Fibroblast of mammary gland (primary cell): ENCODE measurements at places on chromosomes 13 and 19.

- DNase-seq, result no peak
Observed at GRCh38 chr13:89113744-89114143, 1442.6 kb downstream of the SLITRK5 start.

DNA sequence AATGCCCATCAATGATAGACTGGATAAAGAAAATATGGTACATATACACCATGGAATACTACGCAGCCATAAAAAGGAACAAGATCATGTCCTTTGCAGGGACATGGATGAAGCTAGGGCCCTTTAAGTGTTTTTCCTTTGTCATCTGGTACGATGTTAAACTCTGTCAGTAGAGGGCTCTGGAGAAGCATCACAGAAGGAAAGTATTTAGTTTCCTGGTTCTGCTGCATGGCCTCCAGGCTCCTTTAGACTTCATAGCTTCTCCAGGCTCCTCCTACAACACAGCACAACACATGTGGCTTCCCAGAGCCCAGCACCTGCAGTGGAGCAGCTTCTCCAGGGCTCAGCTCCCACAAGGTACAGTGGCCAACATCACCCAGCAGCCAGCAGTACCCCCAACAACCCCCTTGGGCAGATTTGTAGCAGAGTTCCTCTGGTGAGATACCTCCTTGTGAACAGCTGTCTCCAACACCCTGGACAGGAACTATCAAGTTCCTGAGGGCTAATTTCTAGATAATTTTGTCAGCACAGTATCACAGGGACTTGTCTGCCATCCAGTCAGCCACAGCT is 63.4 kb downstream of the KCTD12 start:
- DNase-seq, result peak; percentile 69

- DNase-seq, result no peak
Observed at GRCh38 chr13:73275163-73275562, 216.4 kb downstream of the KLF5 start.

DNA sequence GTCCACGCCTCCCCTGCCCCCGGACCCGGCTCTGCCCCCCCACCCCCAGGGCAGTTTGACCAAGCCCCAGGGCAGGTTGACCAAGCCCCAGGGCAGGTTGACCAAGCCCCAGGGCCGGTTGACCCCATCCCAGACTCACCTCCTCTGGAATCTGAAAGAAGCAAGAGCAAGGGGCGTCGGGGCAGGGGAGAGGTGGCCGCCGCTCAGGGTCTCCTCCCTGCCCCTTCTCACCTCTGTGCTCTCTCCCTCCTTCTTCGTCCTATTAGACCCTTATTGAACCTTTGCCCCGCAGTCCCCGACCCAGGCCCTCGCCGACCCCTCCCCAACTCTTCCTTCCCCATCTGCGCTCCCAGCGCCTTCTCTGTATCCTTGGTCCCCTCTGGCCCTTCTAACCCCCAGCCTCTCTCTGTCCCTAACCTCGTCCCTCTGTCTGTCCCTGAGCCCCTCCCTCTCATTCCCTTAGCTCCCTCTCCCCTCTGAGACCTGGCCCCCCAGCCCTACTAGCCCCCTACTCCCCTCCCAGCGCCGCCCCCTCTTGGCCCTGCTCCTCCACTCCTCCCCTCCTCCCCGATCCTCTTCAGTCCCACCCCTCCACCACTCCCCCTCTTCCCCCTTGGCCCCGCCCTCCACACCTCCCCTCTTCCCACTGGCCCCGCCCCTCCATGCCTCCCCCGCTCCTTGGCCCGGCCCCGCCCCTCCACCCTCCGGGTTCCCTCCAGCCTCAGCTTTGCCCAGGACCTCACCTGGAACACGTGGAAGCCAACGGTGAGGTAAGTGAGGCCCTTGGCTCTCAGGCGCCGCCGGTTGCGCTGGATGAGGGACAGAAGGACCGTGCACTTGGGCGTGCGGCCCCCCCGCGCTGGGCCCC is 7.6 kb downstream of the CAPN12 start:
- peak; percentile 12 for DNase-seq

GRCh38 chr13:19154843-19155242 is 26.8 kb downstream of the TUBA3C start:
- no peak for DNase-seq

- DNase-seq, result no peak
Observed at GRCh38 chr13:67557642-67558241, 327.6 kb upstream of the PCDH9 start.

- no peak for DNase-seq
Observed at GRCh38 chr13:74795526-74795925, 661.3 kb upstream of the KLF12 start.

DNA sequence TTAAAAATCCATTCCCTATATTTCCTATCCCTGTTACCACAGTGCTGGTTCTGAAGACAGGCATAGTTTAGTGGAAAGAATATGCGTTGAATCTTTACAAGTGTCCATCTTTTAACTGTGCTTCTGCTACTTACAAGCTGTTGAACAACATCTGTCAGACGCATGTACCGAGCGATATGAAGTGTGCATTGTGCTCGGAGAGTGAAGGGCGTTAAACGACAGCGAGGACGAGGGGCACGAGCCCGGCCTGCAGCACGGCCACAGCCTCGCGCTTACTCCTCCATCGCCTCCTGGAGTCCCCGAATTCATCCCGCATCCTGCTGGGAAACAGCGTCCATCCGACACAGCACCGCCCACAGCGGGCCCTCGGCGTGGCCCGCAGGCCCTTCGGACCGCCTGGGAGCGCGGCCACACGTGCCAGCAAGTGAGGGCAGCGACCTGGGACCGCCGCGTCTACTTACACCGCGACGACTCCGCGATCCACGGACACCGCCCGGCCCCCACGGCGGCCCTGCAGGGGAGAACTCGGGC is 514 bp downstream of the PCID2 start:
- peak; percentile 57 for DNase-seq

DNA sequence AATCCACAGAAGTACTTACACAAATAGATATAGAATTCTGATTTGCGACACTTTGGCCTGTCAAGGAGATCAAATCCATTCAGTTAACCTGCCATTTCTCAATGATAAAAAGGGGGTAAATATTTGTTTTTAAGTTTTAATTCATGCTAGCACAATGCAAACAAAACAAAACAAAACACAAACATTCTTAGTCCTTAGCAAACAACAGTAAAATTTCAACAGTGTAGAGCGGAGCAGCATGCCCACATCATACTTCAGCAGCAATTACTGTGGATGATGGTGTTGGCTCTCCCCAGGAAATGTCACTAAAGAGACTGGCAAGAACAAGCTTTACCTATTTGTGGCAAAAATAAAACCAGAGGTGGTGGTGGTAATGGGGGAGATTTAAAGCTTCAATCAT is 625.2 kb upstream of the PCDH20 start:
- no peak for DNase-seq
